ENCODE measurements at places on chromosomes 3 and 15.

DNA sequence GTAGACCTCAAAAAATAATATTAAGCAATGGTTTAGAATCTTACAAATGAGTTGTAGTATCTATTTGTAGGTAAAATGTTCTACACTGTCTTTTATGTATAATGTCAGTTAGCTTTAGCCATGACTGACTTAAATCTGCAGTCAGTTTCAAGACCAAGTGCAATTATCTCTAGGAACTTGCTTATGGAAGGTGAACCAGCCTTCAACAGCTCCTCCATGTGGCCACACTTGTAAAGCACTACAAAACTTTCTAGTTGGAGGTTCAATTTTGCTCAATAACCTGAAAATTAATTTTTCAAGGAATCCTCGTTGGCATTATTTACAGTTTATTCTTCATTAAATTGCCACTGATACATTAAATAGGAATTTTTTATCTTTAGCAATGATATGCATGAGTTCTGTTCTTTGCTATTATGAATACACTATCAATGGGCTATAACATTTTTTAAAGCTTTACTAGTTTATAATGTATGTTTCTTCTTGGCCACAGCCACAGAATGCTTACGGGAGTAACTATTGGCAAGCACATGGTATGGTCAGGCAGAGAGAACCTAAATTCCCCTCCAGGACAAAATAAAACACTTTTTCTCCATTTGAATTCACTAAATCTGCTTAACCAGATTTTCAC lies 315.3 kb upstream of the UBE2E2 start:
- DNase-seq: no peak

DNA sequence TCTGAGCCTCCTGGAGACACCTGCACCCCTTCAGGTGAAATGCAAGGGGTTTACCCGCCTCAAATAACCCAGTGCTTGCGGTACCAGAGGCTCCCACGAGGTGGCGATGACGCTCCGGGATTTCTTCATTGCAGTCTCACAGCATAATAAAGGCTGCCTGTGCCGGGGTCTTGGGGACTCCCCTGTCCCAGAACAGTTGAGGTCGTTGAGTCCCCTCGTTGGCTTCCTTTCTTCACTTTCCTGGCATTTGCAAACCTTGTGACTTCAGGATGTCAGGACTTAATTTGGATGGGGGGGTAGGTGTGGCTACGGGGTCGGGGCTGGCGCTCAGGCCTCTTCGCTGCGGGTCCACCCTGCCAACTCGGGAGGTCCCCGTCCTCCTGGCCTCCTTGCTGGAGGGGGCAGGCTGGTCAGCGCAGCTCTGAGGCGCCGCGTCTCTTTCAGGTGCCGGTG lies 1.3 kb downstream of the GNAT1 start:
- peak; percentile 79 for DNase-seq

DNA sequence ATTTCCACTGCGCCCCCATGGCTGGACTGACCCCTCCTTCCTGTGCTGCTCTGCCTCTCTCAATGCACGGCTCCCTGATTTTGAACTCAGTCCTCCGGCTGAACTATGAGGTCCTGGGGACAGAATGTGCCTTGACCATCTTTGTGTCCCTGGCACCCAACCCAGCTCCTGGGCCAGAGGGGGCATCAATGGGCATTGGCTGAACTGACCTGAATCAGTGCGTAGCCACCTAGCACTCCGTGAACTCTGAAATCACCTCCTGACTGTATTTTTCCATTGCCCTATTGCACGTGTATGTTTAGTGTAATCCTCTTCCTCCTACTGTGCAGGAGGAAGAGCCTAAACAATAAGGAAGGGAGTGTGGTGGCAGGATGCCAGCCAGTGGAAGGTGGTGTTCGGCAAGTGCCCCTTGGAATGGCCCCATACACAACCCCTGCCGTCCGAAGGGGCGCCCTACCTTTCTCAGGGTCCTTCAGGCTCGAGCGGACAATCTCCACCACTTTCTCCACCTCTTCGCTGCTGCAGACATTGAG lies 33.5 kb downstream of the BDH1 start:
- DNase-seq: no peak

DNA sequence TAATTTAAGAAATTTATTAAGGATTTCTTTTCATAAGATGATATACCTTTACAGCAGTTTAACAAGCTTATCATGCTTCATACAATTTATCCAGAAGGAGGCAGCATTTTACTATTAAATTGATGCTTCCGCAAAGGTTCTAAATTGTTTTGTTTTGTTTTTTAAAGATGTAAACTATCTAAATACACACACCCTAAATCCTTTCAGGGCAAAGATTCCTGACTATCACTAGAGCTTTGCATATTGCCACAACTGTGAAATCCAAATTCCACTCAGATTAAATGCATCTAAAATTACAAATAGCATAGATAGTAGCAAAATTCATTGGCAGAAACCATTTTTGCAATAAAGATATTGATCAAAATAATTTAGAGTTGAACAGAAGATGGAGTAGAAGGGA lies 44.5 kb upstream of the CCNL1 start:
- no peak for DNase-seq

GRCh38 chr3:29644956-29645636 lies 364.2 kb downstream of the RBMS3 start:
- no peak for DNase-seq

DNA sequence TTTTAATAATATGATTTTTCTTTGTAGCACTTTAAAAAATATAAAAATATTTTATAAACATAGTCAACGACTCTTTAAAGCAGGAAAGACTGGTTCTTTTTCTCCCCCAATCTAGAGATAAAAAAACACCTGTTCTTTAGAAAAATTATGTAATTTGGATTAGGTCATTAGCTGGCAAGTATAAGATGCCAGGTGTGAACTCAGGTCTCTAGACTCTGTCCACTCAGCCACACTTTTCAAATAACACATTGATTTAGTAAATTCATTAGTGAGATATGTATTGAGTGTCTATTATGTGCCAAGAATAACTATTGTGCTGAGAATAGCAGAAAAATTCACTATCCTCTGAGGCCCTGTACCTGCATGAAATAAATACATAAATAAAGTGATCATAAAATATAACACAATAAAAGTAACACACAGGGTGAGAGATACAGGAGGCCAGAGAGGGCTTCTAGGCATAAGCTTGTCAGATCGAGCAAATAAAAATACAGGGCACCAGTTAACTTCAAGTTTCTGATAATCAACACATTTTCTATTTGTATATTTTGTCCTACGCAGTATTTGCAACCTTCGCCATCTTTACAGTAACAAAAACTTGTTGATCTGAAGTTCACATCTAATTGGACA lies 867.1 kb upstream of the GBE1 start:
- no peak for DNase-seq

DNA sequence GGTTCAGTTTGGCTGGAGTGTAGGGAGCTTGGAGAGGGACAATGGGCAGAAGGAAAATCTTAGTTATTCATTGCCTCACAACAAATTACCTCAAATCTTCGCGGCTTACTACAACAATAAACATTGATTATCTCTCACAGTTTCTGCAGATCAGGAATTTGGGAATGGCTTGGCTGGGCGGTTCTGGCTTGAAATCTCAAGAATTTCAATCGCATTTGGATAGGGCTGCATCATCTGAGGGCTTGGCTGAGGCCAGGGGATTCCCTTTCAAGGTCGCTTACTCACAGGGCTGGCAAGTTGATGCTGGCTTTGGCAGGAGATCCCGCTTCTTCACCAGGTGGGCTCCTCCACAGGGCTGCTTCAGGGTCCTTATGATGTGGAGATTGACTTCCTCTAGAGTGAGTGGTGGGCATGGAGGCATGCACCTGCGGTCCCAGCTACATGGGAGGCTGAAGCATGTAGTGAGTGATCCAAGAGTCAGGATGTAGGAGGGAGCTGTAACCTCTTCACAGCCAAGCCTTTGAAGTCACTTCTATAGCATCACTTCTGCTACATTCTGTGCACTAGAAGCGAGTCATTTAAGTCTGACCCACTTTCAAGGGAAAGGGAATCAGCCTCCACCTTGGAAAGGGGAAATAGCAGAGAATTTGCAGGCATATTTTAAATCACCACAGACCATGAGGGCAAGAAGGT lies 63.1 kb downstream of the CDC25A start:
- DNase-seq: no peak

DNA sequence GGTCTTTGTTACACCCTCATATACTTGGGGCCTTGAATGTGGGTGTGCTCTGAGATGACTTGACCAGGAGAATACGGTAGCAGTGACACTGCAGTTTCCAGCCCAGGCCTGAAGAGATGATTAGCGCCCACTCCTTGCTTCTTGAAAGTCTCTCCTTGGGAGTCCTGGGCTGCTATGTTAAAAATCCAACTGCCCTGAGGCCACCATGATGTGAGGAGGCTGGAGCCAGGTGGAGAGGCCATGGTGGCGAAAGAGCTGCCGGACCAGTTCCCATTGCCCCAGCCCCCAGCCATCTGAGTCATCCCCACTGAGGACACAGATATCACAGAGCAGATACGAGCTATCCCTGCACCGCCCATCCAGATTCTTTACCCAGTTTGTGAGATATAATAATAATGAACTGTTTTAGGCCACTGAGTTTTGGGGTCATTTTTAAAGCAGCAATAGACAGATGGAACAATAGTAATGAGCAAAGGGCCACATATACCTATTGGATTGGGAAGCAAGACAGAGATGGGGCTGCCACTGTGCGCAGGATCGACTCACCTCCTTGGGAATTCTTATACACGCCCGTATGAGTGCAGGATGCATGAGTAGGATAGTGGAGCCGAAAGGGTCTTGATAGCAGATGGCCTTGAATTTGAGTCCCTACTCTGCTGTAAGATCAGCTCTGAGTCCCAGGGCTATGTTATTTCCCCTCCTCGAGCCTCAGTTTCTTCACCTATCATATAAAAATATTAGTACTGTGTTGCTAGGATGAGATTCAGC lies 12.1 kb upstream of the GATA2 start:
- no peak for DNase-seq

DNA sequence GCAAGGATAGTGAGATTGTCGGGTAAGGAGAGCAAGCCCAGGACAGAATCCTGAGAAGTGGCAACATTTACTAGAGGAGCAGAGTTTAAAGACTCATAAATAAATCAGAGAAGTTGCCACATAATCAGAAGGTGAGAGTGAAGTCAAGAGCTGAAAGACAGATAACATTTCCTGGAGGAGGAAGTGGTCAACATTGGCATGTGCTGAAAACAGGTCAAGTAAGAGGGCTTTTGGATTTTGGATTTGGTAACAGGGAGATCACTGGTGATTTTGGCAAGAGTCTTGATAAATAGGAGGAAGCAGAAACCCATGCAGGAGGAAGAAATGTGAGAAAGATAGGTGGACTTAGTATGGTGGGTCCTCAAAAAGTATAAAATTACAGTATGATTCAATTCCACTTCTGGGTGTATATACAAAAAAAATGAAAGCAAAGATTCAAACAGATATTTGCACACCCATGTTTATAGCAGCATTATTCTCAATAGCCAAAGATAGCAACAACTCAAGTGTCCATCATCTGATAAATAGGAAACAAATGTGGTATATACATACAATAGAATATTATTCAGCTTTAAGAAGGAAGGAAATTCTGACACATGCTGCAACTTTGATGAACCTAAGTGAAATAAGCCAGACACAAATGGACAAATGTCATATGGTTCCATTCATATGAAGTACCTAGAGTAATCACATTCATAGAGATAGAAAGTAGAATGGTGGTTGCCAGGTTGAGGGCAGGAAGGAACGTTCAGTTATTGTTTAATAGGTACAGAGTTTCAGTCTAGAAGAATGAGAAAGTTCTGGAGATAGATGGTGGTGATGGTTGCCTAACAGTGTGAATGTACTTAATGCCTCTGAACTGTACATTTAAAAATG lies 27.3 kb upstream of the MBNL1 start:
- no peak for DNase-seq

- no peak for DNase-seq
These were observed 19.8 kb upstream of the CNTN4 start for GRCh38 chr3:2078821-2079220.

DNA sequence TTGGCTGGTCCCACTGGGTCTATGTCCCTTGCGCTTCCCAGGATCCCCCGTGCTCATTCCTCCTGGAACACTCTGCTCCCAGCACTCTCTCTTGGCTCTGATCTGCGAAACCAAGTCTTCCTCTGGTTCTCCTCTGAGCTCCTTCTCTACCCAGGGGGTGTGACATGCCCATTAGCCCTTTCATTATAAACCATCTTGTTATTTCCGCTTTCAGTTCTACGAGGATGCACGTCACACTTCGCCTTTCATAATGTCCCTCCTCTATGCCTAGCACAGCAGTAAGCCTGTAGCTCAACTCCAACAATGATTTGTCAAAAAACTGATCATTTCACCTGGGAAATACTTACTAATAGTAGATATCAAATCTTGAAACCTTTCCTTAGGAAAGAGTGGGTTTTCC lies 52.0 kb upstream of the RAD18 start:
- no peak for DNase-seq

DNA sequence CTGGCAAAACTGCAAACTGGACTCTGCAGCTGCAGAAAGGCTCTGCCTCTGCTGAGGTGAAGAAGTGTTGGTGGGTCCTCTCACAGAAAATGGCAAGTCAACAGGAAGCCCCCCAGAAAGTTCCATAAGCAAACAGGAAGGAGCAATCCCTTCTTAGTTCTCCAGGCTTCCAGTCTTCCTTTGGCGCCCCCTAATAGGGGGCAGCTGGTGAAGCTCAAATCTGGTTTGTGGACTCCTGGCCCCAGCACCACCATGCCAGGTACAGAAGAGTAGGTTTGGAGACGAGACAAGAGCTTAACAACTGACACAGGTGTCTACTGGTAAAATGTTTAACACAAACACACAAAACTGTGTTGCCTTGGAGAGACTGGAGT lies 35.5 kb downstream of the LEO1 start:
- no peak for DNase-seq

- DNase-seq: no peak
These were observed 62.8 kb downstream of the THBS1 start for GRCh38 chr15:39643727-39644126.

- no peak for DNase-seq
These were observed 361.4 kb upstream of the ICE2 start for GRCh38 chr15:60840306-60840702.

GRCh38 chr15:39534996-39535395 lies 45.9 kb upstream of the THBS1 start:
- no peak for DNase-seq

GRCh38 chr15:90677807-90678790 lies 39.0 kb upstream of the BLM start:
- no peak for DNase-seq

DNA sequence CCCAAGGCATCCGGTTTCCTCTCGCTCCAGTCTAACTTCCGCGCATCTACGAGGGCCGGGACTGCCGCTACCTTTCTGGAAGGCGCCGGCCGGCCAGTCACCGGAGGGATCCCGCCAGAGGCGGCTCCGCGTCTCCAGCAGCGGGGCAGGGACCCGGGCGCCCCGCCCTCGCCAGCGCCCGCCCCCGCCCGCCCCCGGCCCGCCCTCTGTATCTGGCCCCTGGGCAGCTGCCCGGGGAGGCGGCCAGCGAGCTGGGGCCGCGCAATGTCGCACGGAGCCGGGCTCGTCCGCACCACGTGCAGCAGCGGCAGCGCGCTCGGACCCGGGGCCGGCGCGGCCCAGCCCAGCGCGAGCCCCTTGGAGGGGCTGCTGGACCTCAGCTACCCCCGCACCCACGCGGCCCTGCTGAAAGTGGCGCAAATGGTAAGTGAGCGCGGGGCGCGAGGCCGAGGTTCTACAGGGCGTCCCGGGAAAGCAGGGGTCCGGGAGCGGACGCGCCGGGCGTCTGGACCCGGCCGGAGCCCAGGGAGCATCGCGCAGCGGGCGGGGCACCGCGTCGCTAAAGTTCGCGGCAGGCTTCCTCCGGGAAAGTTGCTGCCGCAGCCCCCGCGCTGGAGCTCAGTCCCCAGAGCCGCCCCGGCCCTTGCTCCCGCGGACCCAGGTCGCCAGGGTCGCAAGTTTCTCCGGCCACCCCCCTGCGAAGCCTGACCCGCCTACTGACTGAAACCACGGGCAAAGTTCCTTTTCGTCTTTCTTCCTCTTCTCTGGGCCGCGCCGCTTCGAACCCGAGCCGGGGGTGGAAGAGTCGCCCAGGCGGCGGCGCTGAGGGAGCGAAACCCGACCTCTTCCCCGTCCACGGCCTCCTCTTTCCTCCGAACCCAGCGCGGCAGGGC lies at the start of gene CMTM7:
Gene CMTM7 (plus strand): TSS at position 211 of the 893 bp plus-strand sequence. CDS start 54 bp downstream, at position 265.
- peak; percentile 38 for DNase-seq

Measured in activated T-helper 1 cell treated with anti-CD3 and anti-CD28 coated beads, Interleukin-2, amount 50 U/mL, for 16 hours (primary cell).